ENCODE measurements at places on chromosomes 3 and 15.

DNA sequence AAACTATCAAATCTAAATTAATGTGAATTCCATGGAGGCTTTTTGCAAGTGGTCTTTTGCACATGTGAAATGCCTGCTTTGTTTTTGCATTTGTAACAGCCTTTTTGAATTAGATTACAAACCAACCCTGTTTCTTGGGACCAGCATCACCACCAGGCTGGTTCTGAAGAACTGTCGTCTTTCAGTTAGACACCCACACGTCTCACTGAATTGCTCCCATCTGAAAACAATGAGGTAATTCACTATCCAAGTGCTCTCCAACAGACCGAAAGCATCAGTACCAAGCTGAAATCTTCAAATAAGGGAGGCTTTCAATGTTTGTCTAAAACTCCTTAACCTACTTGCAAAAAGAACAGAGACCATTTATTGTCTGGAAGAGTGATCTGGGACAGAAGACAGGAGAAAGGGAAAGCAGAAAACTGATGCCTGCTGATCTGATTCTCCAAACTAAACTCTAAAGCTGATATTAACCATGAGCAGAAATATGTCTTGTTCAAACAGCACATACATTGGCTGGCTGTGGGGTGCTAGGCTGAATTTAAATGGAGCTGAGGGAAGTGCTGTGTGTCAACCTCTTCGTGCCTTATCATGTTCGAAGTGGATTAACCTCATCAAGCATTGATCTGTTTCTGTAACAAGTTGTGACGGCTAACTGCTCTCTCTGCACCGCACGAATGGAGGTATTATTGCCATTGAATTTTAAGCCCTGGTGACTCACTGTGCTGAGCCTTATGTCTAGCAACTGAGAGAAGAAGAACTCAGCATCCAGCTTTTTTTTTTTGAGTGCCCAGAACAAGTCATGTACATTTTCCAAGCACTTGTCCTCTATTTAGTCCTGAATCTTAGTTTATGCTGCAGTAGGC lies 213.7 kb upstream of the P2RY1 start:
- DNase-seq = no peak

DNA sequence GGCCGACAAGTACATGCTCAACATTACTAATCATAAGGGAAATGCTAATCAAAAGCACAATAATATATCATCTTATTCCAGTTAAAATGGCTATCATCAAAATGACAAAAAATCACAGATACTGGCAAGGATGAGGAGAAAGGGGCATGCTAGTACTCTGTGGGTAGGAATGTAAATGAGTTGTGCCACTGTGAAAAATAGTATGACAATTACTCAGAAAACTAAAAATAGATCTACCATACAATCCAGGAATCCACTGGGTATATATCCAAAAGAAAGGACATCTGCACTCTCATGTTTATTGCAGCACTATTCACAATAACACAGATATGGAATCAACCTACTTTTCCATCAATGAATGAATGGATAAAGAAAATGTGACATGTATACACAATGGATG lies 1256.5 kb downstream of the SI start:
- DNase-seq = no peak

DNA sequence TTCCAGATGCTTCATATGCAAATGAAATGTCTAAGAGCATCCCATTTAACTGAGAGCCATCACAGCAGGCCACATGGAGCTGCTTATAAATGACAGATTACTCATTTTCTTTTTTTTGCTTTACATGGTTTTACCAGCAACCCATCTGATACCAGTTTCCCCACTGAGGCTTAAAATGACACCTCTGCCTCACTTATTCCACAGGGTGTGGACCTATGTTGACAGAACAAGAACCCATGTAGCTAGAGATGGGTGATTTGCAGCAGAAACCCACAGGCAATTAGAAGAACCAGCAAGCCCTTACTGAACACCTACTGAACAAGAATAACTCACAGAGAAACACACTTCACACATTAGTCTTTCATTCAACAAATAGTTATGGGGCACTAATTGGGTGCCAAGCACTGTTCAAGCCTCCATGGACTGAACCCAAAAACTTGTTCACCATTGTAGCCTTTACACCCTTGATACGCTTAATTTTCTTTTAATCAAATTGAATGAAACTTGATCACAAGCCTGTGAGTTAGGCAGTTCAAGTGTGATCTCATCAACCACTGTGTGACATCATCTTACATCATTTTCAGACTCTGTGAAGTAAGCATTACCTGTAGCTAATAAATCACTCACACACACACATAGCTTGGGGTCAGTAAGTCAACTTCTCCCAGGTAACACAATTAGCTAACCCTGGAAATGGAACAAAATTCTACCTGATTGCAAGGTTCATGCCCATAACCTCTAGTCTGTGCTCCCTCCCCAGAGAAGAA lies 45.4 kb downstream of the MAGI1 start:
- no peak for DNase-seq

- no peak for DNase-seq
These were observed 135.5 kb upstream of the ZPLD1 start for GRCh38 chr3:102299125-102299877.

DNA sequence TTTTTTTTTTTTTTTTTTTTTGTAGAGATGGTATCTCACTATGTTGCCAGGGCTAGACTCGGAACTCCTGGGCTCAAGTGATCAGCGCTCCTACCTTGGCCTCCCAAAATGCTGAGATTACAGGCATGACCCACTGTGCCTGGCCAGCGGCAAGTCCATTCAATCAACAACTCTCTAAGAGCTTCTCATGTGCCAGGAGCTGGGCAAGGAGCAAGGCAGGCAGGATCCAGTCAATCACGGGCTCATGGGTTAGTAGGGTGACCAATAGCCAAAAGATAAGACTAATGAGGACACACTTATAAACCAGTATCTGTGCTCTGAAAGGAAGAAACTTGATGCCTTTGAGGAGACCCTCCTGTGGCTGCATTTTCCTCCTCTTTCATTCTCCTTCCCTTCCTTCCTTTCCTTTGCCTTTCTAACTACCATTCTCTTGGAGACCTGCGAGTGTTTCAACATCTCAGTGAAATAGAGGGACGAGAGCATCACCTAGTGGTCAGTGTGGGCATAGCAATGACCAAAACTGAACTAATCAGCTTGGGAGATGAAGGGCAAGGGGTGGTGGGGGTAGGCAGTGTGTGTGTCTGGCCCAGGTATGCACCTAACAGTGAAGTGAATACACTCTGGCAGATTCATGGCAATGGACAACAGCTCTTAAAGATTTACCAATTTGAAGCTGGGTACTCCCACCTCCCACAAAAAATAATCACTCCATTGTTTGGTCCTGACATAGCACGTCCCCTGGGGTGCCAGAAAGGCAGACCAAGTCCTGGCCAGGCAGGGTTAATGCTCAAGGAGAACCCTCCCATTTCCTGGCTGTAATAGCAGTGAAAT lies 6.3 kb downstream of the RPP25 start:
- peak; percentile 91 for DNase-seq

DNA sequence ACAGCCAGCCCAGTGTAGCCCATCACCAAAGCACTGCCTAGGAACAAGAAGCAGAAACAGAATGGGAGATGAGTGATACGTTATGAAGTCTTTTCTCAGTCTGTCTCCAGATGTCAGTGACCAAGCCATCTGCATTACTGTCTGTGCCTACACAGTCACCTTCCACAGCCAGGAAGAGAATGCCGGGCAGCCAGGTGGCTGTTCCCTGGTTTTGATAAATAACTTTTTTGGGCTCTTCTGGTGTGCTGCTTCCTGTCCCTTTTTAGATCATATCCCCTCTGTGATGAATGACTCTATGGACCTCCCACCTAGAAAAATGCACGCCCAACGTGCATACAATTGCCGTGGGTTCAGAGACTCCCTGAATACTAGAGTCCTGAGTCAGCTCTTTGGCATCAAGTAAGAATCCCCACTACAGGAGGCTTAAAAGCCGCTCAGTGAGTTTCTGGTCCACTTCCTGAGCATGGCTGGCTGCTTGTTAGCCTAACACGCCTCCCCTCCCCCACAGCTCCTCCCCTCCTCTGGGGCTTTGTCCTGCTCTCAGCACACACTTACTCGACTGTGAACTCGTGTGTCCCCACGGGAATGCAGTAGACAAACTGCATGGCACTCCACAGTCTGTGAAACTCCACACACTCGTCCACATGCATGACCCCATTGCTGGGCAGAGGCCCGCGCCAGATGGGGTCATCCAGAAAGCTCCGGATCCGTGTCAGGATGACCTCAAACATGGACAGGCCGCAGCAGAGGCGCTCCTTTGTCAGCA lies 34.7 kb downstream of the NIPA2 start:
- no peak for DNase-seq

DNA sequence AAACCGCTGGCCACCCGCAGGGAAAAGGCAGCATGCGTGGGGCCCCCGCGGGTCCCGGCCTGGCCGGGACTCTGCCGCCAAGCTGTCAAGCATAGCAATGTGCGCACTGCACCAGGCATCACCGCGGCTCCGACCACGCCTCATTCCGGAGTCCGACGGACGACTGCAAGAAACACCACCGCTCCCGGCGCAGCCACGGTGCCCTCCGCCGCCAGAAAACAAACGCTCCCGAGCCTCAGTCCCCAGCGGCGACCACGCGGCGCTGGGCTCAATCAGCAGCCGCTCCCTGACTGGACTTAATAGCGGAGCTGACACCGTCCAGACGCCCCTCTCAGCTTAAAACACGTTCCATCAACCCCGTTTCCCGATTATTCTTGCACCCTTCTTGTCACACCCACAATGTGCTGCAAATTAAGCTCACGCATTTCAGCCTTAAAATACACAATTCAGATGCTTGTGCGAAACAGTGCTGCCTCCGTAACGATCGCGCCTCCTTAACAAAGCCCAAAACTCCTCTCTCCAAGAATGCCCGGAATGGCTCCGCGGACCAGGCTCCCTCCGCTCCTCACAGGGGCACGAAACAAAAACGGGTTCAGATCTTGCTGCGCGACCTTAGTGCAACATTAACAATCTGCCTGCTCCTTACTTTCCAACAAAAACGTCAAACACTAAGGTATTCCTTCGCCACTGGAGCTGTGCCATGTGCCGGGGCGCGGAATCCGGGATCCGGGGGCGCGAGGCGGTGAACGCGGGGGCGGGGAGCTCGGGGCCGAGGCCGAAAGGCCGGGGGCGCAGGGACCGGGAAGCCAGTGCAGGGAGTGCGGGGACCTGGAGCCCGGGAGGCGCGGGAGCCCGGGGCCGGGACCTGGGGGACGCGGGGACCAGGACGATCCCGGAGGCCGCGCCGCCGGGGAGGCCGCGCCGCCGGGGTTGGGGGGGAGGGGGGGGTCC lies 655 bp downstream of the CYFIP1 start:
- peak; percentile 60 for DNase-seq

- DNase-seq = no peak
These were observed 109.7 kb downstream of the GALK2 start for GRCh38 chr15:49279521-49280456.

- DNase-seq = no peak
These were observed 31.3 kb upstream of the LPP start for GRCh38 chr3:188122571-188123169.

DNA sequence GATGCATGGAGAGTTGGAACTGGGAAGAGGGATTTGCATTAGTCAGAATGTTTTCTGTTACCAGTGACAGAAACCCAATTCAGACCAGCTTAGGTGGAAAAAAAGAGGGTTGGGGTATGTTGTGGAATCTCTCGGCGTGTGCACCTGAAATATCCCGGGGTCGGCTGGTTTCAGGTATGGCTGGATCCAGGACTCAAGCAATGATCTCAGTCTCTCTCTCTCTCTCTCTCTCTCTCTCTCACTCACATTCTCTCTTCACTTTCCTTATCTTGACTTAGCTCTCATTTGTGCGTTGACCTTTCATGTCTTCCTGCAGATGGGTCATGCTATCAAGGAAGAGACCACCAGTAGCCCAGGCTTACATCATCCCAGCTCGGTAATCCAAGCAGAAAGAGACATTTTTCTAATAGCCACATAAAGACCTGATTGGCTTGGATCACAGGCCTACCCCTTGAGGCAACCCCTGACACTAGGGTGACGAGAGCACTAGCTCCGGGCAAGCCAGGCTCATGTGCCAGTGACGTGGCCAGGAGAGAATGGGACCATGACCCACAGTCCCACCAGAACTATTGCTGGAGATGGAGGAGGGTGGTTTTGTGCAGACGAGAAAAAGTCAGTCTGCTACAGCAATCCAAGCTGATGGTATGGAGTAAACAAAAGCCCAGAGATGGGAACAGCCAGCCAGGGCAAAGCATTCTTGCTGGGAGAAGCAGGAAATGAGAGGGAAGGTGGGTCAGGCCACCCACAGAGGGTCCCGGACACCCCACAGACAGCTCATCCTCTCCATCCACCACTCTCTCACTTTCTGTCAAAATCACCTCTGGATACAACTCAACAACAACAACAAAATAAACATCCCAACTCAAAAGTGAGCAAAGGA lies 91.7 kb downstream of the CHSY1 start:
- no peak for DNase-seq

GRCh38 chr3:45841420-45841756 lies 531 bp downstream of the LZTFL1 start:
- peak; percentile 27 for DNase-seq

DNA sequence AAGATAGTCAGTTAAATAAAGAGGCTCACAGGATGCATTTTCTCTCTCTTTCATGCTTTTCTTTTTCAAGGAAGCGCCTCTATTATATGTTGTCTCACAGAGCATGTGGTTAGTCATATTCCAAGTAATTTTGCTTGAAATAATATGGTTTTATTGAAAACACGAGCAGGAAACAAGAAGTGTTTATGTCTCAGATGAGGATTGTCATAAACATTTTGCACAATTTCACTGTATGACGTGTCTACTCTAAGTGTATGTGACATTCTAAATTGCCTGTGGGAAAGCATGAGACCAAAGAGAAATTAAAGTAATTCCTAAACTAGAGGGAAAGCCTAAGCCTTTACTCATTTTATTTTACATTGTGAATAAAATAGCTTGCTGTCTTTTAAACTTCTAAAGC lies 818.6 kb downstream of the EPHA3 start:
- DNase-seq = no peak

DNA sequence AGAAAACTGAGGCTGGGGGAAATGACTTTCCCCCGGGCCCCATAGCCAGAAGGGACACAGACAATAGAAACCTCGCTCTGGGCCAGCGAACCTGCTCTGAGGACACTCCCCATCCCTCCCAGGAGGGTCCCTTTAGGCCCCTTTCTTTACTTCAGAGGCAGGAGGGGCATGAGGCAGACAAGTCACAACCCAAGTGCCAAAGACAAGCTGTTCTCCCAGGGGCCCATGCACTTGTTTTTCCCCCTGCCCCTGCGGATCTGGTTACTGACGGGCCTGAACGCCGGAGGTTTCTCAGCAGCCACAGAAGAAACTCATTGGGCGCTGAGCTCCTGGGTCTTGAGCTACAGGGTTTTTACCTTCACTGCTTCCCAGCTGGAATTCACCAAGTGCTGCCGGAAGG lies 9.8 kb downstream of the PGPEP1L start:
- DNase-seq = no peak
